ENCODE measurements at places on chromosomes 7 and 10.
A peak's percentile ranks its signal among the peaks of the same experiment; 100 is the strongest.

DNA sequence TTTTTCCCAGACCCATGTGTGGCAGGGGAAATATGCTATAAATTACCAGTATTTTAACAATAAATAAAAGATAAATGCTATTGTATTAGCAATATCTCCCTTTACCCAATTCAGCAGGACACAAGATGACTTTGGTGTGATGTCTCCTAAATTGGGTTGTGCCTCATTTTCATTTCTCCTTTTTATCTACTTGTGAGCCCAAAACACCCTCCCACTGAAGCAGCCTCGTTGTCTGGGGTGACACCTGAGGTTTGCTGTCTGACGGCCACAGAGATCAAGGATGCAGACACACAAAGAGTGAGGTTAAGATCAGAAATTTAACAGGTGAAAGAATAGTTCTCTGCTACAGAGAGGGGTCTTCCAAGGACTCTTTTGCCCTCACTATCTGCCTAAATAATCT, 27.1 kb upstream of the CC2D2B start:
- no peak for DNase-seq

GRCh38 chr10:72020914-72021809, 57.0 kb downstream of the CHST3 start:
- no peak for DNase-seq

GRCh38 chr7:79880312-79880711, 254.3 kb upstream of the GNAI1 start:
- no peak for DNase-seq

DNA sequence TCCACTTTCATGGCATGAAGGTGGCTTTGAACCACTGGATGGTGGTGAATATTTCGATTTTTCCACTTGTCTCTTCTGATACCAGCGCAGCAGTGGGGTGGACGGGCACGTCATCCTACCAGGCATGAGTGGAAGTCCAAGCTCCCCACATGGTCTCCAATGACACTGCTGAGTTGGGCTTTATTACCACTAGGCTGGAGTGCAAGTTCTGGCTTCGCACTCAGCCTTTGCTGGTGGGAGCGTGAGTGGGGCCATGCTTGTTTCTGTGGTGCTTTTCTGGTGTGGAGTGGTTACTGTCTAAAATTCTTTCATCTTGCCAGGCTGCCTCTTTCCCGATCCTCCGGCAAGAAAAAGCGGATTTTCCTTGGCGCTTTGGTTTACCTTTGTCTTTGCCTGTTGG, 70.1 kb upstream of the SDK1 start:
- DNase-seq, result no peak

- DNase-seq, result no peak
Measured at GRCh38 chr10:86226781-86227201, 139.8 kb downstream of the GRID1 start.

DNA sequence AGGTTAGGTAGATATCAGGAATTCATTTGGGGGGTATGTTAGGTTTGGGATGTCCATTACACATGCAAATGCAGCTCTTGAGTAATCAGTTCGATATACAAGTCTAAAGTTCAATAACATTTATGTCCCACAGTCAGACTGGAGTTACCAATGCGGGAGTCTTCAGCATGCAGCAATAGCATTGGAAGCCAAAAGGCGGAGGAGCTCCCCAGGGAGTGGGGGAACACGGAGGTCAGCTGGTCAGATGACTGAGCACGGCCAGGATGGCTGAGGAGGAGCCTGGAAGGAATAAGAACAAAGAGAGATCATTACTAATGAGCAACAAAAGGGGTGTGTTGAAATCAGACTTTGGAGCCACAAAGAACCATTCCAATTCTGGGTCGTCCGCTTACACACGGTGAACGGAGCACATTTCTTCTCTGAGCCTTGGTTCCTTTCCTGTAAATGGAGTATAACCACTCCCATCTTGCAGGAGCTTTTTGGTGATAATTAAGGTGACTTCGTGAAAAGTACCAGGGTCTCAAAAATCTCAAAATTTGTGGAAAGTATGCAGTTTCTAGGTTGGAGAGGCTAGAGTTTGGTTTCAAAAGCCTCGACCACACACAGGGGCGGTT, 478 bp upstream of the ZNF22 start:
- no peak for DNase-seq

- DNase-seq, result no peak
Measured at GRCh38 chr7:19307554-19307953, 162.3 kb upstream of the FERD3L start.

DNA sequence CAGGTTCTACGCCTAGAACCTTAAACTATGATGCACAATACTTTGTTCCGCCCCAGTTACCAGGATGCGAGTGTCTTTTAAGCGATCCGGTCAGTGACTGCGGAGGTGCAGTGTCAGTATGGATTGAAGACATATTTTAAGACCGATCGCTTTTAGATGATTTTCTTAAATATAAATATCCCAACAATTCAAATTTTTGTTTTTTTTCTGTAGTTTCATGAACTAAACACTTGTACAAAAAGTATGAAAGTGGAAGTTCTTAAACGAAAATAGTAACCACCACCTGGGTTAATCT, 835 bp downstream of the COMMD3 start:
- peak; percentile 34 for DNase-seq

GRCh38 chr7:15543256-15543655, 18.6 kb downstream of the AGMO start:
- no peak for DNase-seq

GRCh38 chr7:14144538-14144937, 155.1 kb upstream of the ETV1 start:
- DNase-seq, result no peak

DNA sequence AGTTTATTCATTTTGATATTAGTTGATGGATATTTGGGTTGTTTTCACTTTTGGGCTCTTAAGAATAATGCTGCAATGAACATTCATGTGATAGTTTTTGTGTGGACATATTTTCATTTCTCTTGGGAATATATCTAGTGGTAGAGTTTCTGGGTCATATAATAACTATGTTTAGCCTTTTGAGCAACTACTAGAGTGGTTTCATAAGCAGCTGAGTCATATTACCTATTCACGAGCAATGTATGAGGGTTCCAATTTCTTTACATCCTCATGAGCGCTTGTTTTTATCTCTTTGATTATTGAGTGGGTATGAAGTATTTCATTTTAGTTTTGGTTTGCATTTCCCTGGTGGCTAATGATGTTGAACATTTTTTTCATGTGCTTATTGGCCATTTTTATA, 182.6 kb downstream of the PON1 start:
- DNase-seq, result no peak

- no peak for DNase-seq
Measured at GRCh38 chr7:35280902-35281301, 27.0 kb upstream of the TBX20 start.

GRCh38 chr7:44212018-44212417, 11.2 kb downstream of the YKT6 start:
- no peak for DNase-seq

GRCh38 chr7:132709971-132710567, 133.8 kb upstream of the PLXNA4 start:
- peak; percentile 34 for DNase-seq

- DNase-seq, result no peak
Measured at GRCh38 chr10:51620131-51620530, 79.3 kb downstream of the CSTF2T start.

DNA sequence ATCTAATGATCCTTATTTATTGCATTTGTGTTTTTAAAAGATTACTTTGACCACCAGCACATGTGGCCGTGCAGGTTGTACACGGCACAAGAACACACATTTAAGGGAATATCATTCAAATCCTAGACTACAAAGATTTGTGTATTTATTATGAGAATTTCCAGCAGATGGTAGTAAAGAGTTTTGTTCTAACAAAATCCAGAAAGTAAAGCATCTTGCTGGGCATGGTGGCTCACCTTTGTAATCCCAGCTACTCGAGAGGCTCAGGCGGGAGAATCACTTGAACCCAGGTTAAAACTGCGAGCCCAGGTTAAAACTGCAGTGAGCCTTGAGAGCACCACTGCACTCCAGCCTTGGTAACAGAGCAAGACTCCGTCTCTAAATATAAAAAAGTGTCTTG, 31.5 kb downstream of the MACROH2A2 start:
- no peak for DNase-seq

- no peak for DNase-seq
Measured at GRCh38 chr7:49631071-49631815, 142.2 kb upstream of the VWC2 start.

DNA sequence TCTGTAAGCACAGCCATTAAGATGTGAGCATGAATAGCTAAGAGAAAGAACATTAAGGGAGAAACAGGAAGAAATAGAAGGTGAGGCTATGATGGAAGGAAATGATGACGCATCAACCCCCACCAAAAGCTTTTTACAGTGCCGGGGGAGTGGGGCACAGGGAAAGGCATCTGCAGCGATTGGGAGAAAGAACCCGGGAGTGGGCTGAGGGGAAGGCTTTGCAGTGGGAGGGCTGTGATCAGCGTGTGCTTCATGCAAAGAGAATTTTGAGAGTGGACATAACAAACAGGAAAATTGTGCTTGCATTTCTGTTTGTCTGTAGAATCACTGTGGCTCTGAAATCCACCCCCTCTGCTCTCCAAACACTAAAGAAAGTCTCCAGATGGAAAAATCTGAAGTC, 250.8 kb downstream of the KCNMA1 start:
- no peak for DNase-seq

- no peak for DNase-seq
Measured at GRCh38 chr10:49179699-49180443, 8.3 kb downstream of the TMEM273 start.

DNA sequence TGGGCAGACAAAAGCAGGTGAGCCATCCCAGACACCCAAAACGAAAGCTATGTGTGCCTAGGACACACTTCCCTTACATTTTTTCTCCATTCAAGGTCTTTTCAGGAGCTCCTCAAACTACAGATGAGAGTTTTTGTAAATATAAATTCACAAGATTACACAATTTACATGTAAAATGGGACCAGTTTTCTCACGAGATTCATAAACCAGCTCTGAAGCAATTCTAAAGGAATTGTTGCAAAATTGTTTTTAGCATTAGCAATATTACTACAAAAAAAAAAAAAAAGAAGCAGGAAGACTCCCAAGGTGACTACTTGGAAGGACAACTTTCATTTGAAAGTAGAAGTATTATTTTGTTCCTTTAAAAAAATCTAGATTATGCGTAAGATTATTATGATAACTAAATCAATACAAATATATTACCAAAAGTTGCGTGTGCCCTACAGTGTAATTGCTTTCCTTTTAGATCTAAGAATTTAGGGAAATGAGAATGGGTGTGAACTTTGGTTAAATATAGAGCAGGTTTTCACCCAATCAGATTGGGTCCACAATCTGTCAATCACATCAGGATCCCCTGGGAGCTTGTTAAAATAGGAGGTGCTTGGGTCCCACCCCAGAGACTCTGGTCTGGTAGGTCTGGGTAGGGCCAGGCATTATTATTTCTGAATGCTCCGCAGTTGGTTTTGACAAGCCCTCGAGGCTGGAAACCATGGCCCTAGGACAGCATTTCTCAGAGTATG, 72.2 kb downstream of the TBXAS1 start:
- DNase-seq, result no peak

- DNase-seq, result no peak
Measured at GRCh38 chr10:18261768-18262231, 121.6 kb downstream of the CACNB2 start.

GRCh38 chr7:69722843-69723242, 124.6 kb downstream of the AUTS2 start:
- no peak for DNase-seq

DNA sequence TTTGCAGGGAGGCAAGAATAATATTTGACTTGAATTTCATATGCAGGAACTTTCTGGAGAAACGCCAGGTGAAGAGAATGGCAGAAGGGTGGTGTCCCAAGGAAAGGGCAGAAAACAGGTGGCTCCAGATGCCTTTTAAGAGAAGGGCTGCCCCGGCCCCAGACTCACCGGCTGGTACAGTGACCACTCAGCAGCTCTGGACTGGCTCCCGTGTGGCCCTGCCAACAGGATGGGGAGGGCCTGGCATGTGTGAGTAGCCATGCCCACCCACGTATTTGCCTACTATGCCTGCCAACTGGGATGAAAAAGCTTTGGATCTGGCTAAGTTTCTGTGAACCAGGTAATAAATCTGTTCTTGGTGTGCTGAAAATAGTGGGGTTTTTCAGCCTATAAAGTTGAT, 159.5 kb downstream of the PRKAG2 start:
- no peak for DNase-seq

- peak; percentile 51 for DNase-seq
Measured at GRCh38 chr10:102322914-102323313, 72.6 kb upstream of the NFKB2 start.

DNA sequence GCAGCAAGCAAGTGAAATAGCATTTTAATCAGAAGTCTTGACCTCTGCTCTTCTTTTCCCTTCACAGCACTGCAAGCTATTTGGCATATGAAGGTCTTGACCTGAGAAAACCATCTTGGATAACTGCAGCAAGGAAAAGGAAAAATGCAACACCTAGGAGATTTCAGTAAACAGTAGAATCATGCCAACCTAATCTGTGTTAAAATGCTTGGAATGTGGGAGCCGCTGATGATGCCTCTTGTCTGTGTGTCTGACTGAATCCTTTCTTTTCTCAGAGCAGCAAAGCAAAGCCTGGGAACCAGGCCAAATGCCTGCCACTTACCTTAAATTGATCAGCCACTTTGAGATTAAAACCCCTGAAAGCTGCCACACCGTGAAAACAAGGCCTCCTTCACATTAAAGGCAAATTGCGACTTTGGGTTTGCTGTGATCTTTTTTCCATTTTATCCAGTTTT, 80.4 kb upstream of the CDK6 start:
- no peak for DNase-seq

Measured in stimulated activated CD4-positive, alpha-beta T cell treated with anti-CD3 and anti-CD28 coated beads, Interleukin-15, amount 100 ng/mL, for 24 hours (primary cell).